ENCODE measurements at places on chromosomes 4 and X.

DNA sequence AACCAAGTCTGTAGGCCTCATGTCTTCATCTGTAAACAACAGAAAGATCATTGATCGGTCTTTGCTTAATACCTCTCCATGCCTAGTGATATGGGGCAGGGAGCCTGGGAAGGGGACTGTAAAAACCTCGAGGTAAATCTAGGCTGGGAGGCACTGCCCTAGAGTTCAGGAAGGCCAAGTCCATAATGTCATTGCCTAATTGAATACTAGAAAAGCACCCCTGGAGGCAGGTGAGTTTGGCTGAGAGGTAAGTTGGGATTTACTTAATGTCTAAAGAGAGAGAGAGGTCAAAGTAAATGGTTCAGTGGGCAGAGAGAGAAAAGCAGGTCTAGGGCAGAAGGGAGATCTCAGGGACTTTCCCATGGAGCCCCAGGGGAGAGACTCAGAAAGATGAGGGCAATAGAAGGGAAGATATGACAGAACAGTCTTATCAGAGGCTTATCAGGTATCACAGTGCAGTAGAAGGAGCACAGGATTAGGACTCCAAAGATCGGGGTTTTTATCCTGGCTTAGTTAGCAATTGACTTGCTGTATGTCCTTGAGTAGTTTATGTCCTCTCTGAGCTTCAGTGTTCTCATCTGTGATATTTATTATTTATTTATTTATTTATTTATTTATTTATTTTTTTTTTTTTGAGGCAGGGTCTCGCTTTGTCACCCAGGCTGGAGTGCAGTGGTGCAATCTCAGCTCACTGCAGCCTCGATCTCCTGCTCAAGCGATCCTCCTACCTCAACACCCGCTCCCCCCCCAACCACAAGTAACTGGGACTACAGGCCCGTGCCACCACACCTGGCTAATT, 85.2 kb downstream of the SLC16A2 start:
- DNase-seq = no peak

DNA sequence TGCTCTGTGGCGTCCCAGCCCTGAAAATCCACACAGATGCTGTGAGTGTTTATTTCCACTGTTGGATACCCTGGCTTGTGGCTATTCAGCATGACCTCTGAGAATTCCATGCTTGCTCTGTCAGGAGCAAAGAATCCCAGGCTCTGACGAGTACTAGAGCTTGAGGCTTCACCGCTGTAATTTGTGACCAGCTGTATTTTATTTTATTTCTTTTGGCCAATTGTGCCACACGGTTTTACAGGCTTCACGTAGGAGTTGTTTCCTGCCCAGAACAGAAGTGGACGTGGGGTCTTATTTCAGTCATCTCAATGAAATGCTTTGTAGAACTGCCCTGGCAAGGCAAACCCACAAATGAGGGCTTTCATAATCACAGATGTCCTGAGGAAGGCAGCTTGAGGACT, 69.4 kb upstream of the CLDN34 start:
- no peak for DNase-seq

DNA sequence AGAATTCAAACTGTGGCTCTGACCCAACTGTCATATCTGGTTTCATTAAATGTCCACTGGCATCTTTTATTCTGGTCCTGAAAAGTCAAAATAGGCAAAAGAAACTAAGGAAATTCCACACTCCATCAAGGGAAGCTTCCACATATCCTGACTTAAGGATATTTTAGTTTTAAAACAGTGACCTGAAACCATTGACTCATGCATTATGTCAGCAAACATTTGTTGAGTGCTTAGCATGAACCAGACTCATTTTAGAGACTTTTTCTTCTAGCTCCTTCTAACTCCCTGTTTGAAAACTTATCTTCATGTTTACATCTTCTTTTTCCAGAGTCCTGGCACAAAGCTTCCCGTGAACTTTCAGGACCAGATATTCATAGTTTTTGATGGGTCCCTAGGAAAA, 6.9 kb upstream of the CXCL1 start:
- no peak for DNase-seq

DNA sequence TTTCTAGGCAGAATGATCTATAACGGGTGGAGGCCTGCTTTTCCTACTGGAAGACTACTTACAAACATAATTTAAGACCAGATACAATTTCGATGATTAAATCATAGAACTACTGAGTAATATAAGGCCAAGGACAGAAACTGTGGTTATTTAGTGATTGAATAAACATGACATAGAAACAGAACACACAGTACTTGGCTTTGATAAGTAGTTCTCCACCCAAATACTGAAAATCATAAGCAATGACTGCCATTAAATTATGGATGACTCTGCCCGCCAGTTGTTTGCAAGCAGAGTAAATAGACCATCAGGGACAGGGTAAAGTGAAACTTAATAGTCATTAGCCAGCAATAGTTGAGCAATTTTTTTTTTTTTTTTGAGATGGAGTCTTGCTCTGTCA, 17.2 kb upstream of the SMIM14 start:
- DNase-seq = no peak

DNA sequence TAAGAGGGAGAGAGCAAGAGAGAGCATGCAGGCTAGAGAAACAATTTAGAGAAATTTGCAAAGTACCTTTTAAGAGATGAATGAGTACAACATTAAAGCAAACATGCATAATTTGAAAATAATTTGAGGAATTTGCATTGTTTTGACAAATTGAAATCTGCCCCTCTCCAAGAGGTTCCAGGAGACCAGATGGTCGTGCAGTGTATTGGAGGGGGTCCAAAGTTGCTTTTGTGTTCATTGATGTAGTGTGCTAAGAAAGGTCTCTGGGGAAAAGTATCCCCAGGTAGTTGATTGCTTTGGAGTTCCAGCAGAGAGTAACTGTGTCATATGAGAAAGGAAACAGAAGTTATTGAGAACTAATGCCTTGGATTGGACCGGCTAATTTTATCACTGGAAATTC, 635.0 kb upstream of the TENM3 start:
- DNase-seq = no peak

- DNase-seq = no peak
These were observed 2370.7 kb downstream of the PCDH7 start for GRCh38 chr4:33090910-33091309.

- DNase-seq = no peak
These were observed 57.0 kb upstream of the MXD4 start for GRCh38 chr4:2318885-2319284.

DNA sequence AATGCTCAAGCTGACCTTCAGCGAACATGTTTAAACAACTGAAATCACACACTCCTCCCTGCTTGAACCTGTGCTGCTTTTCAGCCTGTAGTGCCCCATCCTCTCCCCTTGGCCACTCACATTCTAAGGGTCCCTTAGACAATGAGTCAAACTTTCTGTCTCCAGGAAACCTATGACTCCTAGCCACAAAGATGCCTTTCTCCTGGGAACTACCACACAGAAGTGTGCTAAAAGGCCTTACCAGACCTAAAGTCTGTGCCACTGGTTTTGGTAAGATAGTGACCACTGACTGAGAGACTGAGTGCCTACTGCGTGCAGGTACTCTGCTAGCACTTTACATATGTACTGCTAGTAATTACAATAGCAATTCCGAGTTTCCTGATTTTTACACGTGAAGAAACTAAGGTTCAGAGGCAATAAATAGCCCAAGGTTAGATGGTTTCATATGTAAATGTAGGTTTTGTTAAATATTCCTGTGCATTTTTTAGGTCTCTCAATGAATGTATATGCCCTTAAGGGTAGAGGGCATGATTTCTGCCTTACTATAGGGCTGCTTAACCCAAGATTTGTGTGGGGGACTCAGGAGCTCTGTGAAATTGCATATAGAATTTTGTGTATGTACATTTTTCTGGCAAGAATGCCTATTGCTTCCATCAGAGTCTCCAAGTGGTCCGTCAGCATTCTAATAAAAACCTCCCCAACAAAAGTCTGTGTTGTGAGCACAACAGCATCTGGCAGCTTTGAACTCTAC, 71.1 kb downstream of the NSG1 start:
- DNase-seq = no peak

DNA sequence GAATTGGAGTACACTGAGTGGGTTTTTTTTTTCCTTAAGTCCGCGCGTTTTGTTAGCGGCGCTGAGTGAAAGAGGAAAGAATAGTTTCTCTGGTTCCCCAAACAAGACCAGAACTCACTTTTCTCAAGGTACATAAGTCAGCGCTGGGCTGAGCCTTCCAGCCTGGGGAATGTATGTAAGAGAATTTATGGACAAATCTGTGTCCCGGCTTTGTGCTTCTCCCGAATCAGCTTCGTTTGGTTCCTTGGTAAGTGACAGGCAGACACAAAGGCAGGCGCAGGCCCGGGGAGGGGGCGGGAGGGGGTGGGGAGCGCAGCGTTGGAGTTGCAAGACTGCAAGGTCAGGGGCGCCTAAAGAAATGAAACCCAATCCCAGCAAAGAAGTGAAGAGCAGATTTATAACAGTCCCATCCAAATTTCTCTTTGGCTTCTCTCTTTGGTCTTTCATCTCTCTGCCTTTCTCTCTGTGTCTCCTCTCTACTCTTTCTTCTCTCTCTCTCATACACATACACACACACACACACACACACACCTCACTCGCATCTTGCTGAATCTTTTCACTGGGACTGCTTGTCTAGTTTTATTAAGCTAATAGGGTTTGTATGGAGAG, 981 bp downstream of the TET2 start:
- no peak for DNase-seq

DNA sequence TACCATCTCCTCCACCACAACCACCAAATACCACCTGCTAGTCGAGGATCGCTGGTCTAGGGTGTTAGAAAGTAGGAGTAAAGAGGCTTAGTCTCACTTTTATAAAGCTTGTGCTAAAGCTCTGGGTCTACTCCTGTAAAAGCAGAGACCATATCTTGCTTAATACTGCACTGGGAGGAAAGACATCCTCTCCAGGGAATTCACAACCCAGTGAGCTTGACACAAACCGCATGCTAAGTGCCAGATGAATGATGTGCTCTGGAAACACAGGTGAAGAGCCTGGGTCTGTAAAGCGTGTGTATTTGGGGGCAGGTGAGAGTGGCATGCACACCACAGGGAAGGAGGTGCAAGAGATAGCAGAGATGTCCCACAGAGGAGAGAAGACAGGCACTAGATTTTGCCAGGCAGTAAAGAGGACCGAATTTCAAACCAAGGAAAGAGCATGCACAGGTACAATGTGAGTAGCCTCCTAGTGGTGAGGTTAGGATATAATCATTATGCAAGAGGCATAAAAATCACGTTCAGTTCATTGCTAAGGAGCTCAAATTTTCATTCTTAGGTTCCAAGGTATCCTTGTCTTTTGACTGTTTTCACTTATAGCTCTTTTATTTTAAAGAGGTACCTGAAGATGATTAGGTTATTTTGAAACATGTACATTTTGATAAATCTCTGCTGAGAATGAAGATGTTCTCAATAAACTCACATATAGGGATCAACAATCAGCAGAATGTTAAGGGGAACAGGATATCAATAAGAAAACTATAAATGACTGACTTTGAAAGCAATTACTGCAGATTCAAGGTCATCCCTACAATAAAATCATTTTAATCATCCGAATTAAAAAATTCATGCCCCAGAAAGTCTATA, 20.7 kb downstream of the TAPT1 start:
- DNase-seq = no peak

GRCh38 chrX:126718440-126718839, 101.1 kb upstream of the PRR32 start:
- DNase-seq = no peak

DNA sequence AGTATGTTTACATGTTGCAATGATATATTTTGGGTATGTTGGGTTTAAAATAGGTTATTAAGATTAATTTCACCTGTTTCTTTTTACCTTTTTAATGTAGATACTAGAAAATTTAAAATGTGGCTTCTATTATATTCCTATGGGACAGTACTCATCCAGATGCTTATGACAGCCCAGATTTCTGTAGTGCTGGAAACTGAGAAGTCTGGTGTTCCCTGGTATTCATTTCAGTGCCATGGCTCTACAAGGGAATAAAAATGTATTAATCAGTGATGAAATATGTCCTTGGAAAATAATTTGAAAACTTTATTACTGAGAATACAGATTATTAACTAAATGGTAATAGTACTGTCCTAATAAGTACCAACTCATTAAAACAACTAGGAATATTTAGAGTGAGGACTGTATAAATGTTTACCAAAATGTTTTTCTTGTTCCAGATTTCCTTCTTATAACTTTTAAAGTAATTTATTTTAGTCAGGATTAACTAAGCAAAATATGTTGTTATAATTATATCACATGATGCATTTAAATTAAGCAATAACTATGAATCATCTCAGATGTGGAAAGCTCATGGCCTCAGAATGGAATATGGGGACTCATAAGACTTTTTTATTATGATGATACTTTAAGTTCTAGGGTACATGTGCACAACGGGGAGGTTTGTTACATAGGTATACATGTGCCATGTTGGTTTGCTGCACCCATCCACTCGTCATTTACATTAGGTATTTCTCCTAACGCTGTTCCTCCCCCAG, 25.3 kb downstream of the ARHGAP24 start:
- DNase-seq = no peak

- no peak for DNase-seq
These were observed 64.0 kb downstream of the COX18 start for GRCh38 chr4:73005514-73005913.

DNA sequence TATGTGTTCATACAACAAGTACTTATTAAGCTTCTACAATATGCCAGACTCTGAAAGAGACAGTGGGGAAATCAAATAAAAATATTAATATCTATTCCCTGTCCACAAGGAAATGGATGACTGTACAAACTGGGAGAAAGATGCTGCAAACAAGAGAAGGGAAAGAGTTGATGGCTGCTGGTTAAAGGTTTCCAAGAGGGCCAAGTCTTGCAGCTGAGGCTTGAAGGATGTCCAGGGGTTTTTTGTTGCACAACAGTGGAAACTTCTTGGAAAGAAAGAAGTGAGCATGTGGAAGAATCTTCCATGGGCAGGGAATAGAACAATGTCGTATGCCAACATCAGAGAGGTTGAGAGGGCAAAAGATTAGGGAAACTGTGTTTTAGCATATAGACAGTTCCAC, 95.8 kb downstream of the MID1 start:
- no peak for DNase-seq

DNA sequence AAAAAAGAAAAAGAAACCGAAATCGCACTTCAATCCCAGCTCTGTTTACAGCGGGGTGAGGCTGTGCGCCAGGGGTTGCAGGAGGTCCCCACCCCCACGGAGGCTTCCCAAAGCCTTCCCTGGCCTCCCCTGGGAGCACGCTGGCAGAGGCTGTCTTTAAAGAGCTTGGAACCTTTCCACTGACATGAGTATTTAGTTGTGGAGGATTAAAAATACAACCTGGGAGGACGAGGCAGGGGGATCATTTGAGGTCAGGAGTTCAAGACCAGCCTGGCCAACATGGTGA, 69.1 kb downstream of the PPP2R2C start:
- DNase-seq = no peak

GRCh38 chr4:87553182-87553581, 24.0 kb upstream of the SPARCL1 start:
- no peak for DNase-seq

- DNase-seq = no peak
These were observed 645.4 kb upstream of the TENM3 start for GRCh38 chr4:181597766-181598165.

- no peak for DNase-seq
These were observed 264.0 kb upstream of the HAND2 start for GRCh38 chr4:173793937-173794510.

DNA sequence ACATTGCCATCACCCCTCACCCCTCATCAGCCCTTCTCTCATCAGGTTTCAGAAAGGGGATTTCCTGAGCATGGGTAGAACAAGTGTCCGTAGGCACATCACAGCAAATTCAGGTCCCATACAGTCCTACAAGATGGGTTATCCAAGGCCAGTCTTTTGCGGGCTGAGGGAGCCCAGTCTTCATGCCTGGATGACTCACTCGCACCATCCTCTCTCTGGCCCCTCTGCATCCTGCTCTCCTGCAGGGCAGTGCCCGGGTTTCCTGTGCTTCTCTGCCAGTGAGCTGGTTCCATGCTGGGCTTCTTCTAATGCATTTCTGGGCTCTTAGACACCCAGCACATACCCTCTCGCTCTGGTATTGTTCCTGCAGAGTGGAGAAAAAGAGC, 7.3 kb upstream of the INTS6L start:
- DNase-seq = no peak

All from NCI-H510A (cell line).